IMR-90 (cell line): ENCODE measurements at places on chromosomes 16 and 17. TPM values are rescaled to one million over a fixed set of nuclear protein-coding genes. Genes with fewer than 3 reads are reported as not detected.

The TAC4 gene
- total RNA-seq = not detected in 2 replicates

The LPCAT2 gene
- total RNA-seq = 8.6 and 15.6 TPM in 2 replicates

DNA sequence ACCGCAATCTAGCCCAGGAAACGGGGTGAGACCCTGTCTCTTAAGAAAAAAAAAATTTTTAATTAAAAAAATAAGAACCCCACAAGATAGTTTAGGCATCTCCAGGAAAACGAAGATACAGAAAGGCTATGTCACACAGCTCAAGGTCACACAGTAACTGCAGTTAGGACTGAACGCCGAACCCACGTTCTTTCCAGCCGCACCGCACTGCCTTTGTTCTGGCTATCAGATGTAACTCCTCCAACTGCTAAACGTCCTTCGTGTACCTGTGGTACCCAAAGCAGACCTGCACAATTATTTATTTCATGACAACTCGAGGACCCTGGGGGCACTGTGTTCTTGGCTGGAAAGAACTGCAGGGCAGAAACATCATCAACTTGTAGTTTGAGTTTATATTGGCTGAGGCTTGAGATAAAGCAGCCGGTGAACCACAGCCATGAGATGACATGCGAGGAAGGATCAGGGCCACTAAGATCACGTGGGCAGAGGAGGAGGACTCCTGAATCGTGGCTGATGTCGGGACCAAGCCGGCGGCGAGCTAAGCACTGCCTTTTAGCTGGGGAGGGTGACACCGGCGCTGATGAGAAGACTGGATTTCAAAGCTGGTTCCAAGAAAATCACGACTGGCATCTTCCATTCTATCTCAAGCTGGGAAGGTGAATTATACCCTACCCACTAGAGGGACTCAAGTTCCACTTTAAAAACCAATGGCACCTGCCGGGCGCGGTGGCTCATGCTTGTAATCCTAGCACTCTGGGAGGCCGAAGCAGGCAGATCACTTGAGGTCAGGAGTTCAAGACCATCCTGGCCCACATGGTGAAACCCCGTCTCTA is 20.7 kb upstream of the MNT start:
- peak; percentile 50 for DNase-seq

- no peak for DNase-seq
Observed at GRCh38 chr17:49266233-49266632, 35.6 kb upstream of the PHOSPHO1 start.

- peak; percentile 66 for DNase-seq
Observed at GRCh38 chr17:76261421-76262215, 3.5 kb upstream of the UBALD2 start.

GRCh38 chr16:62701426-62701825 is 665.2 kb upstream of the CDH8 start:
- no peak for DNase-seq
